ENCODE measurements at places on chromosomes 12 and 14. TPM values are rescaled to one million over a fixed set of nuclear protein-coding genes. Genes with fewer than 3 reads are reported as not detected.
A peak's percentile ranks its signal among the peaks of the same experiment; 100 is the strongest.

DNA sequence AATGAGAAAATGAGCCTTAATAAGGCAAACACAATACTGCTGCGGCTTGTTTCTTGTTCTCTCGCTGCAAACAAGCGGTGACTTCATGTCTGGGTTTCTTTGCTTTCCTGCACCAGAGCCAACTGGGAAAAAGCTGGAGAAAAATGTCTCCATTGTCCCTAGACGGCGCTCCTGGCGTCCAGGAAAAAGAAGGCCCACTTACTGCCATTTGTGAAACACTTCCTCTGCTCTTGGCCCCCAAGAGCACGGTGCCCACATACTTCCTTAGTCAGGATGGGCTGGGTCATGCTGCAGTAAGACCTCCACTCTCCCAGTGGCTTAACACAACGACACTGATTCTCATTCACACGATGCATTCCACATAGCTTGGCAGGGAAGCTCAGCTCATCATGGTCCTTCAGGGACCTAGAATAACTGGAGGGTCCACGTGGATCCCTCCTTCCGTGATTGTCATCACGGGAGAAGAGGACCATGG, 86.0 kb upstream of the BCL11B start:
- H3K36me3 ChIP-seq: no peaks in the 10 kb centered on the region
- DNase-seq: no peak
- H3K27me3 ChIP-seq: no peaks in the 10 kb centered on the region
- H3K27ac ChIP-seq: no peak overlapping the region
- no peaks in the 10 kb centered on the region for H3K4me1 ChIP-seq

DNA sequence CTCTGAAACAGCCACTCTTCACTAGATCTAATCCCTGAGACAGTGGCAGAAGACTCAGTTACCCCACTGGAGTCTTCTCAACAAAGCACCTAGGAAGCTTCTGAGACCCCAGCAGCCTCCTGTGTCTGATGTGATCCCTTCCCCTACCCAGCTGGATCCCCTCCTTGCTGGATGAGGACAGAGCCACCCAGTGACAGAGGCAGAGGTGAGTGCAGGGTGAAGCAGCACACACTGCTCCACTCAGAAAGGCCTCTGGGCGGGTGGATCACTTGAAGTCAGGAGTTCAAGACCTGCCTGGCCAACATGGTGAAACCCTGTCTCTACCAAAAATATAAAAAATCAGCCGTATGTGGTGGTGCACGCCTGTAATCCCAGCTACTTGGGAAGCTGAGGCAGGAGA, 2.7 kb downstream of the SPRYD3 start:
- H3K27me3 ChIP-seq: no peaks in the 10 kb centered on the region
- H3K36me3 ChIP-seq: no peaks in the 10 kb centered on the region
- DNase-seq: no peak
- H3K27ac ChIP-seq: peak overlapping the region; percentile 99

DNA sequence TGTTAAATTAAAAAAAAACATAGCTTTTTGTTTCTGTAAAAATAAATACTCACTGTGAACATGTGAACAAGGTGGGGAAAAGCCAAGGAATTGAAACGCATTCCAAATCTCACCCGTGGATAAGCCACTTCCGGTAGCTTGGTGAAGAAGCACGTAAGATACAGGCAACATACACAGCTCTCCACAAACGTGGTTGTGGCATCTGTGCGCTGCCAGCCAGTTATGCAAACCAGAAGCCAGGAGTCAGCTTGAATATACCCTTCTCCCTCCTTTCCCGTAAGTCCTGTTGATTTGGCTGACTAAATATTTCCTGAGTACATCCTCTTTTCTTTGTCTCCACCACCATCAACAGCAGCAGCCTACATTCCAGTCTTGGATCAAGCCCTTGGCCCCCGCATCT, 486.2 kb downstream of the VRK1 start:
- H3K4me3 ChIP-seq: no peak overlapping the region

DNA sequence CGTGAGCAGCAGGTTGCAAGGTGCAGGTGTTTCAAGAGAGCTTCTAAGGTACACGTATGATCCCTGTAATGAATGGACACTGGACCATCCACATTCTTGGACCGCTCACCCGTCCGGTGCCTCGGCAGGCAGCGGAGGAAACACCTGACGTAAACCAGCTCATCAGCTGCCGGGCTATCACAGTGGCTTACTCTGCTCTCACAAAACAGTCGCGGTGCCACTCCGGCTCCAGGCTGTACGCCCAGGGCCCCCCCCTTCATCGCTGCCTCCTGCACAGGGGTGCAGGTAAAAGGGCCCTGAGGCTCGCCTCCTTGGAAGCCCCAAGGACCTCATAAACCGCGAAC, 436 bp downstream of the VPS33A start:
- DNase-seq: peak; percentile 6
- H3K4me1 ChIP-seq: no peaks in the 10 kb centered on the region
- no peaks in the 10 kb centered on the region for H3K27me3 ChIP-seq
- H3K36me3 ChIP-seq: peaks cover 14% of the 10 kb centered on the region

Gene DTX1
- 17.3 TPM for total RNA-seq

- no peak for DNase-seq
- peaks cover 20% of the 10 kb centered on the region for H3K4me1 ChIP-seq
- H3K36me3 ChIP-seq: no peaks in the 10 kb centered on the region
Measured at GRCh38 chr14:57845802-57846531, 19.9 kb downstream of the SLC35F4 start.

DNA sequence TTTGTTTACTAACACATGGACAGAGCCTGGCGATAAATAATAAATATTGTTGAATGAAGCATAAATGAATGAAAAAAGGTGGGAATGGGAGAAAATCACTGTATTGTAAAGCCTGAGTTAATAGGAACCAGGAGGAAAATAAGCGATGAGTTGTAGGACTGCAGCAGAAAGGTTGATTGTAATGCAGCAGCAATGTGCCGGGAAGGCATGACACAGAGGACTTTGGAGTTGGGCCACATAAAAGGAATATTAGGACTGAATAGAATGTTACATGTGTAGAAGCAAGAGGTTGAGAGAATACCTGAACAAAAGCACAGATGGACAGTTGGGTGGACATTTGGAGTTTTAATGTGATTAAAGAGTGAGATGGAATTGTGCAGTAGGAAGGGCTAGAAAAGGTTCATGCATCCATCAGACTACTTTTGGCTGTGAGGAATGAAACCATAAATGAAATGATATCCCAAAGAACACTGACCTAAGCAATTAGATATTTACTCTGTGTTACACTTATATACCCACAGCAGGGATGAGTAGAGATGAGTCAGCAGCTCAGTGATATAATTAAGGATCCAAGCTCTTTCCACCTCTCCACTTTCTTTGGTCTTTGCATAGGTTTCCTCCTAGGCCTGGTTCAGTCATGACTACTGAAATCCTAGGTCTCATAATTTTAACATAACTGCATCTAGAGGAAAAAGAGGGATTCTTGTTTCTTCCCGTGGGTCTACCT, 55.4 kb downstream of the CCER1 start:
- H3K4me1 ChIP-seq: no peaks in the 10 kb centered on the region
- no peak overlapping the region for H3K27ac ChIP-seq
- DNase-seq: no peak
- H3K36me3 ChIP-seq: no peaks in the 10 kb centered on the region

DNA sequence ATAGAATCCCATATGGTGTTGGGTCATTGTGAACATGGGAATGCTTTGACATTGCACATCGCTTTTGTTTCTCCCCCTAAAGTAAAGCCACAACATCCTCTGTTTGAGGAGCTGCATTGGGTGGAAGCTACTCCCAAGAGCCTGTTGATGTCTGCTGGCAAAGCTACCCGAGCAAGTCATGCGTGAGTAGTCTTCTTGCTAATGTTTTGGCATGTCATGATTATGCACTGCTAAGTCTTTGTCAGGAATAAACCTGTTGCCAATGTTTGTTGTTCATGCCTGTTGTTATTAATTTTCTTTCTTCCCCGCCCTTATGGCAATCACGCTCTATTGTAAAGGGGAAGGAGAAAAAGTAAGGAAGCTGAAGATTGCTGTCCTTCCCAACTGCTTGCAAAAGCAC, 97.3 kb downstream of the EXOC5 start:
- no peak for DNase-seq
- H3K27ac ChIP-seq: no peak overlapping the region
- H3K36me3 ChIP-seq: no peaks in the 10 kb centered on the region
- H3K27me3 ChIP-seq: no peaks in the 10 kb centered on the region

Gene SLC6A13
- not detected for total RNA-seq

GRCh38 chr12:6026998-6027397, 81.9 kb upstream of the ANO2 start:
- no peaks in the 10 kb centered on the region for H3K27me3 ChIP-seq
- no peak overlapping the region for H3K4me3 ChIP-seq
- no peaks in the 10 kb centered on the region for H3K4me1 ChIP-seq
- peaks cover 8% of the 10 kb centered on the region for H3K36me3 ChIP-seq

Gene RASAL1
- 5.2 TPM for total RNA-seq

- H3K27me3 ChIP-seq: no peaks in the 10 kb centered on the region
- no peak overlapping the region for H3K27ac ChIP-seq
- no peak overlapping the region for H3K4me3 ChIP-seq
- H3K36me3 ChIP-seq: peaks cover 63% of the 10 kb centered on the region
- H3K4me1 ChIP-seq: no peaks in the 10 kb centered on the region
Measured at GRCh38 chr14:30657050-30657449, 34.9 kb downstream of the SCFD1 start.

DNA sequence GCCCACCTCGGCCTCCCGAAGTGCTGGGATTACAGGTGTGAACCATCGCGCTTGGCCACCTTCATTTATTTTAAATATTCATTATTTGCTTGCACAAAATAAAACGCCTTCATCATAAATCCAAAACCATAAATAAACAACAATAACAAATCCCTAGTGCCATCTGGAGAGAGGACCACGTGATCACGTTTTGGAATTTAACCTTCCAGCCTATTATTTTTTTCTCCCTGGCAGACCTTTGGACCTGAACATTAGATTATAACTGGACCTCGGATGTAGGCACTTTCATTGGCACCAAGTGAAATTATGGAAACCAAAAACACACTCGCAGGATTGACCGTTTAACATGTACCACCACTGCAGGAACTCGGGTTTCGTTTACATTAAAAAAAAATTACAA, 2.0 kb downstream of the DNAH10 start:
- H3K27me3 ChIP-seq: no peaks in the 10 kb centered on the region
- H3K4me1 ChIP-seq: peaks cover 16% of the 10 kb centered on the region
- H3K27ac ChIP-seq: no peak overlapping the region
- no peaks in the 10 kb centered on the region for H3K36me3 ChIP-seq

DNA sequence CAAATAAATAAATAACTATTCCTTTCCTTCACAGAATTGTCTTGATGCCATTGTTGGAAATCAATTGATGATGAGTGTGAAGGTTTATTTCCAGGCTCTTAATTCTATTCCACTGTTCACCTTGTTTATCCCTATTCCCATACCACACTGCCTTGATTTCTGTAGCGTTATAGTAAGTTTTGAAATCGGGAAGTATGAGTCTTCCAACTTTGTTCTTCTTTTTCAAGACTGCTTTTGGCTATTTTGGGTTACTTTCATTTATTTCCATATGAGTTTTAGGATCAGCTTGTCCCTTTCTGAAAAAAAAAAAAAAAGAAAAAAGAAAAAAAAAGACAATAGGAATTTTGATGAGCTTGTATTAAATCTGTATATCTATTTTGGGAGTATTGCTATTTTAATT, 9.3 kb upstream of the CDK2AP1 start:
- no peak overlapping the region for H3K27ac ChIP-seq
- H3K36me3 ChIP-seq: no peaks in the 10 kb centered on the region
- no peaks in the 10 kb centered on the region for H3K27me3 ChIP-seq
- no peak overlapping the region for H3K4me3 ChIP-seq
- DNase-seq: no peak

DNA sequence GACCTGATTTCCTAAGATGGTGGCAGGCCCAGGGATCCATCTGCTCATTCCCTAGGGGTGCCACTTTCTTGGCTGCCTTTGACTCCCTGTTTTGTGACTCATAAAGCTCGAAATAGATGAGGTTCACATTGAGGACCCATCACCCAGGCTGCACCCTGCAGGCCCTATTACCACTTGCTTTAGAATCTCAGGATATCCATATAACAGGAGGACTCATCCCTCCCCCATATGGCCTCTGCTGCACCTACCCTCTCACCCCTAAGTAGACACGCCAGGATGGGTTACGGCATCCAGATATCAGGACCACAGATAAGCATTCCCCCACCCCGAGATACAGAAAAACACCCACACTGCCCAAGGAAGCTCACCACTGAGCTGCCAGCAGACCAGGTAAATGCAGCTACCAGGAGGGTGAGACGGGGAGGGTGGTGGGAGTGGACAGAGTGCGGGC, 155.7 kb downstream of the DPF3 start:
- H3K27ac ChIP-seq: no peak overlapping the region
- no peak overlapping the region for H3K4me3 ChIP-seq

DNA sequence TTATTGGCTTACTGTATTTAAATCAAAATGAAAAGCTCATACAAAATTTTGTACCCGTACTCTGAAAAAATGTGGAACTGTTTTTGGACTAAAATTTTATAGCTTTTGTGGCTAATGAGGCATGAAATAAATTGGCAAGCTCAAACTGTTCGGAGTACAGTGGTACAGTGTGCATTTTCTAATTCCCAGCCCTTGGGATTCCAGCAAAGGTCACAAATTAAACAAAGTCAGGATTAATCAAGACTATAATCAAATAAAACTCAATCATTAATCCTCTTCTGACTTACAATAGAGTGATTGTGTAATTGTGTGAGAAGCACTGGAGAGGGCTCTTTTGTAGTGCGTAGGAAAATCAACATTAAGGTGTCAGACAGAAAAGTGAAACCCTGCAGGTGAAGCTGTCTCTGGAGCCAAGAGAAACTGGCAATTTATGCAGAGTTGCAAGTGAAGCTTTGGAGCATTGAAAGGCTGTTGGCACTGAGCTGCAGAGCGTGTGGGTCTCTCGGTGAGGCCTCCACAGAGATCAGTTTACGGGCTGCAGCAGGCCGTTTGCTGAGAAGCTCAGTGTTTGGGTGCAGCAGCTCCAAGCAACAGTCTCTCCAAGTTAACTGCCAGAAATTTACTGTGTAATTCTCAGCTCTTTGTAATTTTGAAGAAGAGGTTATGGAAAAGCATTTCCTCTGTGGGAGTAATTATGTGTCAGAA, 275.9 kb downstream of the FBXL14 start:
- no peak overlapping the region for H3K4me3 ChIP-seq
- no peaks in the 10 kb centered on the region for H3K27me3 ChIP-seq
- H3K27ac ChIP-seq: no peak overlapping the region
- peaks cover 10% of the 10 kb centered on the region for H3K4me1 ChIP-seq
- DNase-seq: no peak

GRCh38 chr12:98437806-98438595, 77.4 kb upstream of the TMPO start:
- H3K27ac ChIP-seq: no peak overlapping the region
- no peak overlapping the region for H3K4me3 ChIP-seq
- H3K4me1 ChIP-seq: no peaks in the 10 kb centered on the region
- H3K27me3 ChIP-seq: no peaks in the 10 kb centered on the region
- H3K36me3 ChIP-seq: no peaks in the 10 kb centered on the region

Data from tibial nerve (tissue), 4 donors.